RWPE1 (cell line): ENCODE measurements at places on chromosomes 4 and X.

GRCh38 chrX:40938423-40938822 is 146.8 kb upstream of the USP9X start:
- DNase-seq = no peak

- no peak for DNase-seq
These were observed 56.0 kb upstream of the BCLAF3 start for GRCh38 chrX:20046864-20047263.

- DNase-seq = no peak
These were observed 142.6 kb downstream of the EGF start for GRCh38 chr4:110055158-110055768.

DNA sequence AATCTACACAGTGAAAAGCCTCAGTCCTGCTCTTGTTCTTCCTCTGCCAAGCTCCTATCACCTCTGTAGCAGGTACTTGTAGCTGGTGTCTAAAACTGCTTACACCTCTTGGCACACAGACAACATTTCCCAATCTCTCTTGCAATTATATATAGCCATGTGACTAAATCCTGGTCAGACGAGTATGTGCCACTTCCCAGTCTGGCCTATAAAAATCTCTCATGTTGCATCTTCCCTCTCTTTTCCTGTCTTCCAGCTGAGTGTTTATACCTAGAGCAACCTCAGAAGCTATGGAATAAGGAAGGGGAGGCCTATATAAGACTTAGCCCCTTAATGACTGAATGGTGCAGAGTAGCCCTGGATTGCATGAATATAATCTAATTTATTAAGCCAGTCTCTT is 105.8 kb downstream of the RNF150 start:
- DNase-seq = peak; percentile 41

DNA sequence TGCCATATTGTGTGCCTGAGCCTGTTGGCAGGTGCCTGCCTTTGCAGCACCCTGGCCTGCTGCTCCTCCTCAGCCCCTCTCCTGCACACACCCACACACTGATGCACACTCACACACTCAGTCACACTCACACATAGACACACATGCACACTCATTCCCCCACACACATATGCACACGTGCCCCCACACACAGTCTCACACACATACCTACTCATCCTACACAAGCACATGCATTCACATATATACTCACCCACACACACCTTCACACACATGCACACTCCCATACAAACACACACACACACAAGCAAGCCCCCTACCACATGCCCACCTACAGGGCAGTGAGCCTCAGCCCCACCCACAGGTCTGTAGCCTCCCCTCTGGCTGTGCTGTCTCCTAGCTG is 245.0 kb downstream of the EVC2 start:
- no peak for DNase-seq

- no peak for DNase-seq
These were observed 3.5 kb downstream of the PCSK1N start for GRCh38 chrX:48831909-48832291.

GRCh38 chr4:123675567-123675966 is 279.0 kb downstream of the SPRY1 start:
- DNase-seq = no peak
